ENCODE measurements at places on chromosomes 5 and 9. TPM values are rescaled to one million over a fixed set of nuclear protein-coding genes. Genes with fewer than 3 reads are reported as not detected.

The PSAT1 gene
- 127 TPM for total RNA-seq

The GNA14 gene
- 3.4 TPM for total RNA-seq

The PHPT1 gene
- total RNA-seq = 49.8 TPM

The PCDHB13 gene
- 1.2 TPM for total RNA-seq

The KLHL3 gene
- total RNA-seq = 0.73 TPM

The ADAMTS12 gene
- total RNA-seq = 12.9 TPM

The ASPN gene
- total RNA-seq = 49.8 TPM

The IL33 gene
- not detected for total RNA-seq

The ARL14EPL gene
- 0.32 TPM for total RNA-seq

The IFNB1 gene
- not detected for total RNA-seq

The CDO1 gene
- 3.6 TPM for total RNA-seq

The ARHGEF39 gene
- total RNA-seq = 0.12 TPM

The SLC31A2 gene
- total RNA-seq = 9.4 TPM

The SWI5 gene
- 18.0 TPM for total RNA-seq

The IL6ST gene
- 430 TPM for total RNA-seq

The PCDHB11 gene
- 0.81 TPM for total RNA-seq

The MROH2B gene
- not detected for total RNA-seq

The SOHLH1 gene
- not detected for total RNA-seq

The ORM2 gene
- total RNA-seq = not detected

The NDST1 gene
- 188 TPM for total RNA-seq

The CCDC192 gene
- total RNA-seq = not detected

The FOXD4L3 gene
- not detected for total RNA-seq

The SEMA6A gene
- 1.1 TPM for total RNA-seq

The PCDHGA11 gene
- 19.8 TPM for total RNA-seq

The ANKRD55 gene
- total RNA-seq = not detected

The WNT8A gene
- total RNA-seq = not detected

The ST8SIA4 gene
- 3.7 TPM for total RNA-seq

The SLCO6A1 gene
- total RNA-seq = not detected

The LCN10 gene
- total RNA-seq = not detected

The GZMA gene
- not detected for total RNA-seq

The EDIL3 gene
- total RNA-seq = 120 TPM

The SLC27A6 gene
- 0.97 TPM for total RNA-seq

The CARD9 gene
- total RNA-seq = 2.9 TPM

The SLC6A19 gene
- not detected for total RNA-seq
